NCI-H510A (cell line): ENCODE measurements at places on chromosomes 3 and 15.
A peak's percentile ranks its signal among the peaks of the same experiment; 100 is the strongest.

- no peak for DNase-seq
These were observed 154.9 kb downstream of the PEX5L start for GRCh38 chr3:179881791-179882190.

DNA sequence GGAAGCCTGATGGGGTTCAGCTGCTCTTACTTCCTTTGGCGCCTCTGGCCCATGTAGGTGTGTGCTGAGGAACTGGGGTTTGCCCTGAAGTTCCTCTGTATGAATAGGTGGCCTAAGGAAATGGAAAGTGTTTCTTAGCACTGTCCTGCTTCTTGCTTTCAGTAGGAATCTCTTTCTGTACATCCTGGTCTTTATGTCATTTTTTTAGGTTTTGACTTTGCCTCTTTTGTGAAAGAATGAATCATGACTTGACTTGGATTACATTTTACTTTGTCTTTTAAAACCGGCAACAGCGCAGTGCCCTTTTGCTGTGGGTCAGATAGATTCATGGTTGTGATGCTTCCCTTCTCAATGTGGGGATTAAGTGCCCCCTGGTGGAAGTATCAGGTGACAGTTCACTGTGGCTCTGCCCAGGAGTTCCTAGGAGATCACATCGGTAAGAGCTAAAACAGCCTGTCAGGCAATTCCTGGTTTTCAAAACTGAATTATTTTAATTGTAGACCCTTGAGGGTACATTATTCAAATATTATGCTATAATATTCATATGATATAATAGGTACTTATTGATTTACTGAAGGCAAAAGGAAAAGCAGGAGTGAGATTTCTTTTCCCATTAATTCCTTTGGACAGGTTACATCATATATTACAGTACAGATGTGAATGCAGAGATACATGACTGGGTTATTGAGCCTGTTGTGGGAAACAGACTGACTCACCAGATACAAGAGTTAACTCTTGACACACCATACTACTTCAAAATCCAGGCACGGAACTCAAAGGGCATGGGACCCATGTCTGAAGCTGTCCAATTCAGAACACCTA lies 95.4 kb downstream of the HCN4 start:
- no peak for DNase-seq

GRCh38 chr3:192039593-192039992 lies 578.6 kb downstream of the PYDC2 start:
- DNase-seq: peak; percentile 17

DNA sequence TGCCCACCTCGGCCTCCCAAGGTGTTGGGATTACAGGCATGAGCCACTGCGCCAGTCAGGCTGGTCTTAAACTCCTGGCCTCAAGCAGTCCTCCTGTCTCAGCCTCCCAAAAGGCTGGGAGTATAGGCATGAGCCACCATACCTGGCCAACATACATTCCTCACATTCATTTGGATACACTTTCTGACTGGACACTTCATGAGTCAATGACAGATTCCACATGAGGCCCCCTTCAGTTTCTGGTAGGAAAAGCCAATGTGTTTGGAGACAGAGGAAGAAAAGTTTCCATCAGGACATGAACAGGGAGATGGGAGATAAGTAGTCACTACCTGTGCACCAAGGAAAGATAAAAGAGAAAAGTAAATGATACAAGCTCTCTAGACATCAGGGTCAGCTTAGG lies 49.4 kb upstream of the GSK3B start:
- no peak for DNase-seq

DNA sequence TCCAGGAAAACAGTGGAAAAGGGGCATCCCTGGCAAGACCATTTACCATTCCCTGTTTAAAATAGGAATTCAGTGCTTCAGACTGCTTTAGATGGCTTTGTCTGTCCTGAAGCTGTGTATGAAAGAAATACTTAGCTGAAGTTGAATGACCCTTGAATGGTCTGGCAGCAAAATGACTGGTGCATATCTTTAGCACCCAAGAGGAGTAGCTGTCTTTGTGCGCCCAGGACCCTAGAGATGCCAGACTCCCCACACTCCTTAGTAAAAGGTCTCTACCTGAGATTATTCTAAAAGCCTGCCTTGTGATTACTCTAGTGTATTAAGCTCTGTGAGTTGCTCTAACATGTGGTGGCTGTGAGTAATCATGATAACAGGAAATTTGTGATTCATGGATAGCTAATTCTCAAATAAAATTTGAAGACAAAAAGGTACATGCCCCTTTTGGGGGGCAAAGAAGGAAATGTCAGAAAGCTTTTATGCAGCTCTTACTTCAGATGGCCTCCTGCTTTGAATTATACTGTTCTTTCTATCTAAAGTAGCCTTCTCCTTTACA lies 3.2 kb downstream of the MAPKBP1 start:
- no peak for DNase-seq

- DNase-seq: no peak
These were observed 31.4 kb upstream of the TIPARP start for GRCh38 chr3:156642750-156643728.

DNA sequence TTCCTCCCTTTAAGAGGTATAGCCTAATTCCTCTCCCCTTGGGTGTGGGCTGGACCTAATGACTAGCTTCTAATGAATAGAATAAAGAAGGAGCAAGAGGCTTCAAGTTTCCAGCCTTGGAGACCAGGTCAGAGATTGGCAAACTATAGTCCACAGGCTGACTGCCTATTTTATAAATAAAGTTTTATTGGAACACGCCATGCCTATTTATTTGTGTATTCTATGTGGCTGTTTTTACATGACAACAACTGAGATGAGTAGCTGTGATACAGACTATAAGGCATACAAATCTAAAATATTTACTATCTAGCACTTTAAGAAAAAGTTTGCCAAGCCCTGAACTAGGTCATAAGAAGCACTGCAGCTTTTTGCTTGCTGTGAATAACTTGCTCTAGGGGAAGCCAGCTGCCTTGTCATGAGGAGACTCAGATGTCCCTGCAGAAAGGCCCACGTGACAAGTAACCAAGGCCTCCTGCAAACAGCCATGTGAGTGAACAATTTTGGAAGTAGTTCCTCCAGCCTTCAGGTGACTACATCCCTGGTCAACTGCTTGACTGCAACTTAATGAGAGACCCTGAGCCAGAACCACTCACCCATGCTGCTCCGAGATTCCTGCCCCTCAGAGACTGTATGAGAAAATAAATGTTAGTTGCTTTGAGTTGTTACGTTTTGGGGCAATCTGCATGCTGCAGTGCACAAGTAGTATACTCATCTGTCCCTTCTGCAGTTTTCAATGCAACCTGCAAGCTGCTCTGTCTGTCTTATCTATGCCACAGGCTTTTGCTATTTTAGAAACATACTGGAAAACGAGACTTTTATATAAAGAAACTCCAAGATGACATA lies 21.1 kb upstream of the MAP3K13 start:
- DNase-seq: no peak

GRCh38 chr15:75836959-75837334 lies 6.3 kb upstream of the UBE2Q2 start:
- no peak for DNase-seq

GRCh38 chr3:49924683-49925082 lies 4.9 kb downstream of the MON1A start:
- no peak for DNase-seq

- no peak for DNase-seq
These were observed 33.5 kb downstream of the ABCC5 start for GRCh38 chr3:183984127-183984740.

DNA sequence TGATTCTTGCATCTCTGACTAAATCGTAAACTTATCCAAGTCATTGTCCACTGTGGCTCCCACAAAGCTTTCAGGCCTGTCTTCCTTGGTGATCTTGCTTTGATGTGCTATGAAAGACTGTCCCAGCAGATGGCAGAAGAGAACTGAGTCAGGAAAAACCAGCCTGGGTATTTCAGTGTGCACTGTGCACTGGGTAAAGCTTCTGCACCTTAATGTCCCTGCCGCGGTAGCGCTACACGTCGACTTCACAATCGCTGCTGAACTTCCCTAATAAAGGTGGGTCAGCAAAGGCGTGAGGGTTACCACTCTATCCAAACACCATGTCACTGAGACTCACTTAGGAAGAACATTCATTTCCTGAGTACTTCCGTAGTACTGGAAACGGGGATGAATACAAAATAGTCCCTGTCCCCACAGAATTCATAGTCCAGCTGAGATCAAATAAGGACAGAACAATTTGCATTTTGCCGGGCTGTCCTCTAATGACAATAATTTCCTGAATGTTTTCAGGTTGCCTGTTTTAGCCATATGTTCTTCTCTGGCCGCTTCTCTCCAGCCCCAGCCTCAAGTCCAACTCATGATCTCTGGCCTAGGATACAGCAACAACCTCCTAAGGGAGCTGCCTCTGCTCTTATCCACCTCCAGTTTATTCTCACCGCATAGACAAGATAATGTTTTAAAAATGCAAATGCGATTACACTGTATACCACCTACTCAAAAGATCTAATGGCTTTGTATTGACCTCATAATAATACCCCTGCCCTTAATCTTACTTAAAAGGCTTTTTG lies 83.6 kb upstream of the AKAP13 start:
- no peak for DNase-seq

GRCh38 chr3:120682095-120682681 lies at the start of gene HGD:
Gene HGD (minus strand): TSS chr3:120682239. CDS start chr3:120682111, 128 bp downstream.
- no peak for DNase-seq

DNA sequence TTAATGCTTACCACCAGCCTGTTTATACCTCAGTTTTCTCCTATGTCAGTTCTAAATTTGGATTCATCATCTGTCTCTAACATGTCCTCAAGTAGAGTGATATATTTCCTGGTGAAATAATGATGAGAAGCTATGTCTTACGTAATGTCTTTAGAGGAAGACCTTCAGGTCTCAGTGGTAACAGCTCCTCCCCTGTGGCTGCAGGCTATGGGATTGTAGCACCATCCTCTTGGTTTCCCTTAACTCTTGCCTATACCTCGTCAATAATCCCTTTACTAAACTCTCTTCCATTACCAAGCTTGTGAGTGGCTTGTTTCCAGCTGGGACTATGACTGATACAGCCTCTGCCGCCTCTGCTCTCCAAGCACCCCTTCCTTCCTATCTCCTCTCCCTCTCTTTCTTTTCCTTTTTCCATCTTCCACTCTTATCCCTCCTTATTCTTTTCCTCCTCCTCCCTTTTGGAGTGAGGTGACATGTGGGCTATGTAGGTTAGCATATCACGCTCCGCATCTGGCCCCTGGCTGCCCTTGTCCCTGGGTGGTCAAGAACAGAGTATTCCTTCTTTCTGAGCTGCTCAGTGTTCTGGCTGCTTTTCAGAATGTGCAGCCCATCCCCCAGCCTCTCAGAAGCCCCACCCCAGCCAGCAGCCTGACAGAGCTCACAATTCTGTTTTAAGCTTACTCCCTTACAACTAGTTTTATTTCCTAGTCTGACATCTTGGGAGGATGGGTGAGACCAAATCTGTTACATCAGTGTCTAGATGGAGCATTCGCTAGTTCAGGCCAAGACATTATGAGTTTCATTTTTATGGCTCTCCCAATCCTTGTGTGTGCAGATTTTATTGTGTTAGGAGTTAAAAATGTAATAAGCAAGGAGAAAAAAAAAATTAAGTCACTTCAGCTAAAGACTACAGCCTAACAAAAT lies 75.0 kb upstream of the RNU6-1 start:
- DNase-seq: peak; percentile 34

- no peak for DNase-seq
These were observed 25.6 kb downstream of the CDCP1 start for GRCh38 chr3:45120359-45121158.

GRCh38 chr15:77034695-77035489 lies 36.0 kb downstream of the TSPAN3 start:
- DNase-seq: no peak

DNA sequence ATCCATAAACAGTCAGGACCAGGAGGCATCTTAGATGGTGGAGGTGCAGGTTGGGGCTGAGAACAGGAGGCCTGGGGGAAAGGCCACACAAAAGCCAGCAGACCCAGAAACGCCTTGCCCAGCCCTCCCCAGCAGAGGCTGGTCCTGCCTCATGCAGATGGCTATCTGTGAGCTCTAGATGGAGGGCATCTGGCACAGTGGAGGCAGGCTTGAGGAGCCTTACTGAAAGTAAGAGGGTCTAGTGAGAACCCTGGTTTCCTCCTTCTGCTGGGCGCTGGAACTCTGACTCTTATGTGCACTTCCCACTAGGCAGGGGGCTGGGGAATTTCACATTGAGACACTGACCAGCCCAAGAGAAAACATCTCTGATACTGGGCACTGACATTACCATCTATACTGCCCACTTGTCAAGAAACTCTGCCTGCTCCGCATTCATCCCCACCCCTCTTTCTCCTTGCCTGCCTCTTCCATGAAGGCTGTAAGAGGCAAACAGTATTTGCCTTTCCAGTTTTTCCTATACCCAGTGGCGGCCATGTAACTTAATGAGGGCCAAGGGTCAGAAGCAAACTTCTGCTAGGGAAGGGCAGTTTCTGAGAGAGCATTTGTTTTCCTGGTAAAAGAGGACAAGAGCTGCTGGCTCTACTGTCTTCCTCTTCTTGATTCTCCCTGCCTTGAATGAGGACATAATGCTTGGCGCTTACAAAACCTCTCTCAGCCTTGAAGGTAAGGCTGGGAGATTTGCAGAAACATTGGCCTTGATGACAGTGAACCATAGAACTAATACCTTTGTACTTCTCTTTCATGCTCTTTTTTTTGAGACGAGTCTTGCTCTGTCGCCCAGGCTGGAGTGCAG lies 4.4 kb upstream of the SCN5A start:
- DNase-seq: no peak

GRCh38 chr3:107892955-107893624 lies 197.7 kb downstream of the CD47 start:
- DNase-seq: no peak

GRCh38 chr15:25176991-25177954 lies 222.5 kb downstream of the SNRPN start:
- DNase-seq: no peak

GRCh38 chr3:33372218-33373081 lies 67.8 kb downstream of the UBP1 start:
- no peak for DNase-seq

DNA sequence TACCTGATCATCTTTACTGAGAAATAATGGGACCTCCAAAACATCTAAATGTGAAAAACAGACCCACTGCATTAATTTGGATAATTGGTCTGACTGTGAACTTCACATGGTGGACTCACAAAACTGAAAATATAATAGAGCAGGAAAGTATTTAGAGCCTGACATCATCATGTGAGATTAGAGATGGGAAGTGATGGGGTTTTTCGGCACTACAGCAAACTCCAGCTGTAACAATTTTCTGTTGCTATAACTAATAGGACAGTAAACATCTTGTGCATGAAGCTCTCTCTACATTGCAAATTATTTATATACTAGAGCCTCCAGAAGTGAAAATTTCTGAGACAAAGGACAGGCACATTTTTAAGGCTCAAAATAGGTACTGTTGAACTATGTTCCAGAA lies 32.2 kb downstream of the VEPH1 start:
- DNase-seq: no peak
